Activated T-helper 1 cell treated with anti-CD3 and anti-CD28 coated beads, Interleukin-12 subunit alpha, Interleukin-12 subunit beta, Interleukin-2, Interleukin-4 antibody, amounts not matched to agents 30 ng/mL and 10 ng/mL and 1 ng/mL, durations not matched to agents 14 hours and 24 hours and 36 hours (primary cell): ENCODE measurements at places on chromosomes 4 and X. TPM values are rescaled to one million over a fixed set of nuclear protein-coding genes. Genes with fewer than 3 reads are reported as not detected.

The IL1RAPL2 gene
- not detected in 2 replicates for total RNA-seq

The GYPB gene
- total RNA-seq: not detected in 2 replicates

The DCAF4L1 gene
- 0.20 and 0.31 TPM in 2 replicates for total RNA-seq

The MYOZ2 gene
- total RNA-seq: not detected in 2 replicates

The ATP2B3 gene
- total RNA-seq: 0.05 TPM in 1 of 2 replicates, not detected in the other
